IMR-90 (cell line): ENCODE measurements at places on chromosomes 2 and 18. TPM values are rescaled to one million over a fixed set of nuclear protein-coding genes. Genes with fewer than 3 reads are reported as not detected.
A peak's percentile ranks its signal among the peaks of the same experiment; 100 is the strongest.

DNA sequence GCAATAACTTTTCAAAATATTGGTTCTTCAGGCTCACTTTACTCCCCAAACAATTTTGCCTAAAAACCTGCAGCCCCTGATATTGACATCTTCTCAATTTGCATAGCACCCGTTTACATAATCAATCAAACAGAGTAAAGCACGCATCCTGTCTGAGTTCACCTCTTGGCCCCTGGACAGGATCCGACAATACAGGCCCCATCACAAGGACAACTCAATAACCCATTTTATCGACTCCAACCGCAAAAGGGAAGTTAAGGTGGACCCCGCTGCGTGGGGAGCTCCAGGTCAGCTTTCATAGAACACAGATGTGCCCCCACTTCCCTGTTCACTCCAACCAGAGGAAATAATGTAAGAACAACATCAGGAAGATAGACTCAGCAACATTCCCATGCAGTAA lies 44.7 kb downstream of the TTC32 start:
- H3K27me3 ChIP-seq = no peaks in the 10 kb centered on the region
- peaks cover 13% of the 10 kb centered on the region for H3K4me1 ChIP-seq
- H3K4me3 ChIP-seq = no peak overlapping the region
- DNase-seq = no peak
- no peak overlapping the region for H3K27ac ChIP-seq
- H3K36me3 ChIP-seq = no peaks in the 10 kb centered on the region

GRCh38 chr18:36083729-36084128 lies 16.4 kb upstream of the RPRD1A start:
- no peak overlapping the region for H3K4me3 ChIP-seq
- no peaks in the 10 kb centered on the region for H3K36me3 ChIP-seq

GRCh38 chr2:156445296-156446220 lies 9.4 kb downstream of the GPD2 start:
- DNase-seq = peak; percentile 90
- no peaks in the 10 kb centered on the region for H3K36me3 ChIP-seq
- peak overlapping the region; percentile 62; the same call in 1 of the 2 replicates for H3K27ac ChIP-seq

DNA sequence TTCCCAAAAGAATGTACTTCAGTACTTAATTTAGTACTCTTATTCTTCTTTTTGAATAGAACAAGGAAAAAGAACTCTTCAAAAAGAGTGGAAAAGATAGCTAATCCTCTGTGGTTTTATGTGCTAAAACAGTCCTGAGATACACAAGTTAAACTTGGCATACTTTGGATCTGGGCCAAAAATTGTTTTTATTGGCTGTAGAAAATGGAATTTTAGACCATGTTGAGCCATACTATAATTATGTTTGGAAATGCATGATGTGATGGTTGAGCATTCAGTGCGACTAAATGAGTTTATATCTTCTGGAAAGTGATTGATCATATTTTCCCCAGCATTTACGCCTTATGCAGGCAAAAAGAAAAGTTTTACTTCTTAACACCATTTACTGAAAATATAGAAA lies 18.0 kb upstream of the PDE1A start:
- H3K27me3 ChIP-seq = no peaks in the 10 kb centered on the region
- peaks cover 4% of the 10 kb centered on the region for H3K4me1 ChIP-seq
- no peaks in the 10 kb centered on the region for H3K36me3 ChIP-seq
- H3K4me3 ChIP-seq = no peak overlapping the region

- H3K27me3 ChIP-seq = no peaks in the 10 kb centered on the region
- peaks cover 9% of the 10 kb centered on the region for H3K36me3 ChIP-seq
- H3K27ac ChIP-seq = peak overlapping the region; percentile 68; the same call in 1 of the 2 replicates
These were observed 58.9 kb upstream of the RNU4ATAC start for GRCh38 chr2:121471532-121472469.

DNA sequence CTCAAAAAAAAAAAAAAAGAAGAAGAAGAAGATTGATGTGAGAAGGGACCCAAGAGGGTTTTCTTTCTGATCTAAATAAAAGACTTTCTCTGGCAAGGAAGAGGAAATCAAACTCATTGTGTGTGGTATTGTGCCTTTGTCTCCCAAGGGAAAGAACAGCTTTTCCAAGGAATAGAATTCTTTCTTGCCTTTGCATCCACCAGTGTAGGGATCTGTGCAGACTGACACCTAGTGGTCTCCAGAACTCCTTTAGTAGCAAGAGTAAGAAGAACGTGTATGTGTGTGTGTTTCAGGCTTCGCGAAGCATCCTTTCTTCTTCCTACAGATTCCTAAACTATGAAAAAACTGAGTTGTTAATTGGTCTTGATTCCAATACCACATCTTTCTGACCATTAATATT lies 33.5 kb upstream of the CRIM1 start:
- no peaks in the 10 kb centered on the region for H3K36me3 ChIP-seq
- H3K4me3 ChIP-seq = no peak overlapping the region
- no peaks in the 10 kb centered on the region for H3K4me1 ChIP-seq
- no peak overlapping the region for H3K27ac ChIP-seq

- no peak for DNase-seq
- H3K36me3 ChIP-seq = no peaks in the 10 kb centered on the region
- H3K4me3 ChIP-seq = no peak overlapping the region
- H3K27ac ChIP-seq = no peak overlapping the region
- H3K4me1 ChIP-seq = no peaks in the 10 kb centered on the region
These were observed 156.4 kb downstream of the AQP4 start for GRCh38 chr18:26708806-26709716.

GRCh38 chr2:227430639-227431038 lies 41.3 kb upstream of the AGFG1 start:
- H3K36me3 ChIP-seq = no peaks in the 10 kb centered on the region
- H3K4me1 ChIP-seq = no peaks in the 10 kb centered on the region
- no peak overlapping the region for H3K4me3 ChIP-seq
- no peak for DNase-seq
- H3K27ac ChIP-seq = no peak overlapping the region
- H3K27me3 ChIP-seq = no peaks in the 10 kb centered on the region; the same call in 1 of the 2 replicates

DNA sequence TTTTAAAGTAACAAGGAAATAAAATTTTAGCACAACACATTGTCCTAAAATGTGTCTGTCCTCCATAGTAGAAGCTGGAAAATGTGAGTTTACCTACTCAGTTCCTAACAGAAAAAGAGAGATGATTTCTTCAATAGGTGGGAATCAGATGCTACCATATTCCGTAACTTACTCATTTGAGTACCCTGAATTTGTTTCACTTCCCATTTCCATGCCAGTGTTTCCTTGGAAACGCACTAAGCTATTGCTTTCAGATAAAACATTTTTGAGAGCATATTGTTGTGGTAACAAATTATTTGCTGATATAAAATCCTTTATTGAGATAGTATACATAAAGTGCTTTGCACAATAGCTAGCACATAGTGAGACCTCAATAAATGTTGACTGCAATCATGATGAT lies 137.5 kb upstream of the BARD1 start:
- no peaks in the 10 kb centered on the region for H3K36me3 ChIP-seq
- no peaks in the 10 kb centered on the region for H3K27me3 ChIP-seq
- no peak for DNase-seq
- H3K4me3 ChIP-seq = no peak overlapping the region
- H3K27ac ChIP-seq = no peak overlapping the region

DNA sequence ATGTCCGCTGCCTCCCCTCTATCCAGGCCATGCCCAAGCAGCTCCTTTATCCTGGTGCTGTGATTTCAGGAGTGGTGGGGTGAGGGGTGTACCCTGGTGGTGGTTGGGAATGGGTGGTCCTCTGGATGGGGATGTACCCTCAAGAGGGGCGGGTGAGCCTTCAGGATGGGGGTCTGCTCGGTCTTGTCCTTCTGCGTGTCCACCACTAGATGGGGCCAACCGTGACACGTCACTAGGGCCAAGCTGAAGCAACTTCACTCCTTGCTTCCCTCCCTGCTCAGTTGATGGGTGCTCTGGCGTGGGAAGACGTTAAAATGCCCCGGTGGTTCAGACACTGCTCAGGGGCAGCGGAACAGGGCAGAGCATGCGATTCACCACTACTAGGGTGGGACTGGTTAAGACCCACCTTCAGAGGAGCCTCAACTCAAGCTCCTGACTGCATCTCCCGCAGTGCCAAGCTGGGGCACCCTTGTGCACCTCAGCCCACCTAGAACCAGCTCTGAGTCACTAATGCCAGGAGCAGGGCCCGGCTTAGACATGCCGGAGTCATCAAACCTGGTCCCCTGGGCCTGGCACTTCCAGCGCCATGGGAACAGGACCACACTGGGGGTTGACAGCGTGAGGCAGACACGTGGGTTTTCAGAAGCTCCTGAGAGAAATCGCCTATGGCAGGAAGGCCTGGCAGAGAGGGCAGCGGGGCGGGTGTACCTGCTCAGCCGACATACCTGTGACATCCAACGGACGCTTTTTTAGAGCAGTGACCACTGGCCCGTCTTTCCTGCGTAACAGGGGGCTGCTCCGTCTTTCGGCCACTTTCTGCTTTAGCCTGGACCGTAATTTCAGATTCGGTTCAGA lies 256.7 kb downstream of the HDAC4 start:
- no peaks in the 10 kb centered on the region for H3K4me1 ChIP-seq
- H3K27ac ChIP-seq = no peak overlapping the region
- H3K36me3 ChIP-seq = peaks cover 73% of the 10 kb centered on the region
- peak; percentile 53 for DNase-seq

ABHD3 gene
- total RNA-seq = 3.3 and 4.5 TPM in 2 replicates

CD28 gene
- total RNA-seq = not detected in 2 replicates

PSTPIP2 gene
- 10.4 and 14.4 TPM in 2 replicates for total RNA-seq

EFR3B gene
- 0.90 and 1.1 TPM in 2 replicates for total RNA-seq

SCN1A gene
- under 0.01 TPM in 2 replicates for total RNA-seq

CRACDL gene
- total RNA-seq = not detected in 2 replicates

LCLAT1 gene
- total RNA-seq = 11.5 and 18.3 TPM in 2 replicates

NEB gene
- under 0.01 TPM in 2 replicates for total RNA-seq
